ENCODE measurements at places on chromosomes 4 and X. TPM values are rescaled to one million over a fixed set of nuclear protein-coding genes. Genes with fewer than 3 reads are reported as not detected.

The GEMIN8 gene
- total RNA-seq = 1.5 TPM

The ZNF518B gene
- total RNA-seq = 7.3 TPM

The BEX2 gene
- total RNA-seq = 2.0 TPM

The ALB gene
- 51.5 TPM for total RNA-seq

- DNase-seq = no peak
These were observed 7.9 kb downstream of the TRPC3 start for GRCh38 chr4:121943941-121944340.

- no peak for DNase-seq
These were observed 22.7 kb upstream of the PGRMC2 start for GRCh38 chr4:128310266-128310697.

DNA sequence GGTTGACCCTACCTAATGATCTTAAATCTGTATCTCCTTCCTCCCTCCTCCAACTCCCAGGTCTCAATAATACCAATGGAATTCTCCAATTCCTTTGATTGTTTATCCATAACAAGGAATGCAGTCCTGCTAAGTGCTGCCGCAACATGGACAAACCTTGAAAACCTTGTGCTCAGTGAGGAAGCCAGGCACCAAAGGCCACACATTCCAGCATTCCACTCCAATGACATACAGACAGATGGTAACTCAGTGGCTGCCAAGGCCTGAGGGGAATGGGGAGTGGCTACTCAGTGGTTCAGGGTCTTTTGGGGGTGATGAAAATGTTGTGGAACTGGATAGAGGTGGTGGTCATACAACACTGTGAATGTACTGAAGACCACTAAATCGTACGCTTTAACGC, 10.4 kb downstream of the HAUS7 start:
- DNase-seq = no peak
